ENCODE measurements at places on chromosomes 13 and 19.

GRCh38 chr19:57648331-57649003 lies 15.5 kb downstream of the ZNF211 start:
- DNase-seq, result no peak

GRCh38 chr19:2722541-2723344 lies 1.6 kb upstream of the DIRAS1 start:
- DNase-seq, result peak; percentile 95

DNA sequence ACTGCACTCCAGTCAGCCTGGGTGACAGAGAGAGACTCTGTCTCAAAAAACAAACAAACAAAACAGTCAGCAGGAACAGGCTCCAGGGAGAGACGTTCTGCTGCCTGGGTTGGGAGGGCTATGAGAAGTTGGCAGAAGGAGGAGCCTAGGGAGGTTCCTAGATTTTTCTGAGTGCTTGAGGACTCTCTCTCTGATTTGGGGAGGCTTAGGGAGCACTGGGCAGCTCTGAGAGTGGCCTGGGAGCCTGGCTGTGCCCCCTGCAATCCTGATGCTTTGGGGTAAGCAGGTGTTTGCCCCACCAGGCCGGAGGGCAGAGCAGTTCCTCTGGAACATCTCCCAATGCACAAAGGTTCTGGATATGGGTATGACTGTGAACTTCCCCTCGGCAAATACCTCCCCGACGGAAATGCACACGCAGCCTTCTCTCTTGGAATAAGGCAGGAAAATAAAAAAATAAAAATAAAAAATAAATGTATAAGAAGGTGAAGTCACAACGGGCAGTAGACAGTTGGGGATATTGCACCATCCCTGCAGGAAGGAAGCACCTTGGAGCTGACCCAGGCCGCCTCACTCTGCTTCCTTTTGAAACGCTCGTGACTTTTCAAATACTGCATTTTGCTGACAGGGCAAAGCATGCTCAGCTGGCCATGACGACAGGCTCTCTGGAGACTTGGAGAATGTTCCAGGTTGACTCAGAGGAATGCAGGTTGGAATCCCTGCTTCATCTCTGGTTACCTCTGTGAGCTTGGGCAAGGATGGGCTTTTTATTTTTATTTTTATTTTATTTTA lies 26.5 kb upstream of the HOMER3 start:
- no peak for DNase-seq

GRCh38 chr13:73924607-73925006 lies 209.6 kb downstream of the KLF12 start:
- no peak for DNase-seq

DNA sequence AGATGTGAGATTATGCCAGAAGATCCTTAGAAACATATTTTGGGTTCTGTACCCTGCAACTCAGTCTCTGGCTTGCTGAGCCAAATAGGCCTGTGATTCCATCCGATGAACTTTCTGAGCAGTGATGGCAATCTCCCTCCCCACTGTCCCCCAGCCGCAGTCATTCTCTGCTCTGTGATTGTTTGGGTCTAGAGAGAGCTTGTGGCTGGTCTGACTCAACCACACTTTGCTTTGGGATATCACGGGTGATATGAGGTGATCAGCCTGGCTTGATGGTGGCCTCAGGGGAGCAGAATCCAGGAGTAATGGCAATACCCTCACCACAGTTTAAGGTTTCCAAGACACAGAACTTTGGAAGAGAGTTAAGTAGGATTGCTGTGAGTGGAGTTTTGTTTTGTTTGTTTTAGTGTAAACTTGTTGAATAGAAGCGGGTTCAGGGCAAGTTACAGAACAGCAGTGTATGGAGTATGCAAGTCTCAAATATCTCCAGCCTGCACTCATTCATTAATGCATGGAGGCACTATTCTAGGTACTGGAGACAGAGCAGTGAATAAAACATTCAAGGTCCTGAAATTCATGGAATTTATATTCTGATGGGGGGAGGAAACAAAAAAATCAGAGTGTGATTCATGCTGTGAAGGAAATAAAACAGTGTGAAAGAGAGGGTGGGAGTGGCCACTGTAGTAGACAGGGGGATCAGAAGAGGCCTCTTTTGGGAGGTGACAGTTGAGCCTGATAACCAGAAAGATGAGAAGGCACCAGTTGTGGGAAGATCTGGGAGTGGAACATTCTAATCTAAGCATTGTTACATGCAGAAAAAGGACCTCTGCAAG lies 5.3 kb downstream of the SAMD4B start:
- no peak for DNase-seq

DNA sequence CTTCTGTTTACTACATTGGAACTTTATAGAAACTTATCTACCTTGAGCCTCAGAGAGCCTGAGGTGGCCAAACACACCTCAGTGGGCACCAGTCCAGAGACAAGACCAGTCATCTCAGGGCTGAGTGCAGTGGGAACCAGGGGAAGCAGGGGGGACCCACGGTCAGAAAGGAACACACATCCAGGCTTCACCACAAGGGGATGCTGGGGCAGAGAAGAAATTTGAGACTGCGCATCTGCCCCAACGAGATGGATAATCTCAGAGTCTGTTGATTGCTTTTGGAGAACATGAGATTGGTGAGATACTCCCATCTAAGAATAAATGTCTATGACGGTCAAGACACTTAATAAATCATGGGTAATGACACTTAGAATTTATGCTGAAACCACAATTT lies 98.7 kb downstream of the DOCK9 start:
- DNase-seq, result no peak

GRCh38 chr19:4362831-4363545 lies 19.6 kb downstream of the MPND start:
- DNase-seq, result peak; percentile 18

GRCh38 chr19:57321751-57322150 lies 1.5 kb downstream of the ZNF543 start:
- DNase-seq, result no peak

GRCh38 chr13:89740994-89741685 lies 1606.3 kb upstream of the MIR17HG start:
- DNase-seq, result no peak

DNA sequence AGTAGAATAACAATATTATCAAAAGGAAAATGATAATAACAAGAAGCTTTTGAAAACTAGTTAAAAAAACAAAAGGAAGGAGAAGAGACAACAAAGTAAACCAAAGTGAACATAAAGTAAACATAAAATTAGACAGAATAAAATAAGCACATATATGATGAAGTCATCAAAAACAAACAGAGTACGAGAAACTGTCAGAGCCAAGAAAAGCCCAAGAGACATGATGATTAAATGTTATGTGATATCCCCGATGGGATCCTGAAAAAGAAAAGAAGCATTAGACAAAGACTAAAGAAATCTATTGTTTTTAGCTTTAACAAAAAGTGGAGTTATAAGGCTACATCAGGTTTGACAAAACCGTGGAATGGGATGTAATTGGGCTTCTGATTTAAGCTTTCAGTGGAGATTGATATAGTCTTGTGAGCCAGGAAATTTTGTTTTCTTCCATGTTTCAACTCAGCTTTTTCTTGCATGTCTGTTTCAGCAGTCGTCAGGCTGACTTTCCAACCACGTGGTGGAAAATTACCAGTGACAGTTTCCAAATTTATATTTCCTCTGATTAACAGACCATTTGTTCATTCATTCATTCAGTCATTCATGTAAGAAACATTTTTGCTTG lies 64.9 kb downstream of the KL start:
- no peak for DNase-seq

GRCh38 chr13:51397262-51397941 lies 55.4 kb downstream of the INTS6 start:
- peak; percentile 74 for DNase-seq

- DNase-seq, result no peak
Observed at GRCh38 chr13:113187883-113188665, 20.4 kb downstream of the PCID2 start.

DNA sequence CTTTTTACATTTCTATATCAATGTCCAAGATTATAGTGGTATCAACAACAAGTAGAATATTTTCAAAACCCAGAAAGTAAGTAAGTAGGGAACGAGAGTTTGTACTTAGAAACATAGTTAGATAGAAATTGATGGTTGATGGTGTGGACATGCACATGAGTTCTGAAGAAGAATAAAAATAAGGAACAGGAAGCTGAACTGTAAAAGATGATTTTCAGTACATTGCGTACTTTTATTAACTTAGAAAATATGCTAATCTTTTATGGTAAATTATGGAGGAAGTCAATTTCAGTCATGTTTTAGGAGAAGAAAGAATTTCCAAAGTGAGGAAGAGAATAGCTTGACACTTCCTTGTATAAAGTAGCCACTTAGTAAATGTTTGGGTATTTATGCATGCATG lies 12.3 kb upstream of the GPR18 start:
- no peak for DNase-seq

DNA sequence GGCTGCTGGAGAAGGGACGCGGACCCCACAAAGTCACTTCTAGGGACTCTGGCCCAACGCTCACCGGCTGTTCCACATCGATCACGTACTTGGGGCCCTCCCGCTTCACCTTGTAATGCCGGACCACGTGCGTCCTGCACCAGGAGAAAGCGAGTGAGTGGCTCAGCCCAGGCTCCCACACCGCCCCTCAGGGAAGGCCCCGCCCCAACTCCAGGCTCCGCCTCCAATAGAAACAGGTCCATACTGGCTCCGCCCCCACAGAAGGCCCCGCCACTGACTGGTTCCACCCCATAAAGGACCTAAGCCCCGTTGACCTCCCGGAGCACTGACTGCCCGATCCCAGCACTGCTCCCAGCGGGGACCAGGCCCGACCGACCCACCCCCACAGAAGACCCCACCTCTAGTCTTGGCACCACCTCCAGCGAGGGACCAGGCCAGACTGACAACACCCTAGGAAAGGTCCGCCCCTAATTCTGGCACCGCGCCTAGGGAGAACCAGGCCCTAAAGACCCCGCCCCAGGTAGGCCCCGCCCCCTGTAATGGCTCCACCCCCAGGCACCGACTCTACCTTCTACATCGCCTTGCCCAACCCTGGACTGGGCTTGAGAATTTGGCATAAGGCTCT lies 11.3 kb downstream of the STAP2 start:
- peak; percentile 69 for DNase-seq

GRCh38 chr19:5036698-5037563 lies 68.0 kb downstream of the KDM4B start:
- DNase-seq, result peak; percentile 68

- peak; percentile 46 for DNase-seq
Observed at GRCh38 chr13:106038752-106039151, 496.7 kb downstream of the EFNB2 start.

- DNase-seq, result no peak
Observed at GRCh38 chr13:42984026-42984425, 8.0 kb downstream of the EPSTI1 start.

GRCh38 chr19:5292453-5292821 lies 48.2 kb downstream of the PTPRS start:
- DNase-seq, result no peak

- DNase-seq, result no peak
Observed at GRCh38 chr19:49468746-49469447, 5.1 kb upstream of the FLT3LG start.

- DNase-seq, result no peak
Observed at GRCh38 chr13:97262058-97262457, 39.9 kb downstream of the MBNL2 start.

GRCh38 chr19:38318660-38319059 lies 985 bp upstream of the KCNK6 start:
- DNase-seq, result no peak

DNA sequence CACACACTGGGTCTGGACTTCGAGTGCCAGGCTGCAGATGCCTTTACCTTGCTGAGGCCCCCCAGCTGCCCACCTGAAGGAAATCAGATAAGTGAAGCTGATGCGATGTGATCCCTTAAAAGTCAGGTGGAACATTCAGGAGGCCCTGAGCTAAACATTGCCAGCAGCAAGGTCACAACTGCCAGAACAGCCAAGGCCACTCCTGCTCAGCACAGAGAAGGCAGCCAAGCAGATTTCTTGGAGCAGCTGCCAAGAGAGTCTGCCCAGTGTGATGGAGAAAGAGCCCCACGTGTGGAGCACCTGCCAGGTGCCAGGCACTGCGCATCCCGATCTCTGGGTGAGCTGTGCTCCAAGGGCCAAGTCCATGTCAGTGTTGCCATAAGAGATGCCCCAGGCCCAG lies 20.6 kb upstream of the UQCRFS1 start:
- no peak for DNase-seq

GRCh38 chr13:28492569-28493367 lies 2.2 kb downstream of the FLT1 start:
- no peak for DNase-seq

DNA sequence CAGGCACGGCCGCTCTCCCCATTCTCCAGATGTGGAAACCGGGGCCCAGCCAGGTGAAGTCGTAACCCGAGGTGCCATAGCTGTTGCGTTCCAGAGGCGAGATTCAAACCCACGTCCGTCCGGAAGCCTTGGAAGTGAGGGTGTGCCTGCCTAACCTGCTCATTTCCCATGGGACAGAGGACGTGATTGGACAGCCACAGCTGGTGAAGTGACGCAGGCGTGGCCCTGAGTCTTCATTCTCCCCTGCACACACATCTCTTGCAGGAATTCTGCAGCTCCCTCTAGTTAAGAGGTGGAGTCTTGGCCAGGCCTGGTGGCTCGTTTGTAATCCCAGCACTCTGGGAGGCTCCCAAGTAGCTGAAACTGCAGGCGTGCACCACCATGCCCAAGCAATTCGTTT lies 16.8 kb downstream of the MEIS3 start:
- no peak for DNase-seq

GRCh38 chr13:93984876-93985275 lies 494.6 kb downstream of the DCT start:
- DNase-seq, result no peak

DNA sequence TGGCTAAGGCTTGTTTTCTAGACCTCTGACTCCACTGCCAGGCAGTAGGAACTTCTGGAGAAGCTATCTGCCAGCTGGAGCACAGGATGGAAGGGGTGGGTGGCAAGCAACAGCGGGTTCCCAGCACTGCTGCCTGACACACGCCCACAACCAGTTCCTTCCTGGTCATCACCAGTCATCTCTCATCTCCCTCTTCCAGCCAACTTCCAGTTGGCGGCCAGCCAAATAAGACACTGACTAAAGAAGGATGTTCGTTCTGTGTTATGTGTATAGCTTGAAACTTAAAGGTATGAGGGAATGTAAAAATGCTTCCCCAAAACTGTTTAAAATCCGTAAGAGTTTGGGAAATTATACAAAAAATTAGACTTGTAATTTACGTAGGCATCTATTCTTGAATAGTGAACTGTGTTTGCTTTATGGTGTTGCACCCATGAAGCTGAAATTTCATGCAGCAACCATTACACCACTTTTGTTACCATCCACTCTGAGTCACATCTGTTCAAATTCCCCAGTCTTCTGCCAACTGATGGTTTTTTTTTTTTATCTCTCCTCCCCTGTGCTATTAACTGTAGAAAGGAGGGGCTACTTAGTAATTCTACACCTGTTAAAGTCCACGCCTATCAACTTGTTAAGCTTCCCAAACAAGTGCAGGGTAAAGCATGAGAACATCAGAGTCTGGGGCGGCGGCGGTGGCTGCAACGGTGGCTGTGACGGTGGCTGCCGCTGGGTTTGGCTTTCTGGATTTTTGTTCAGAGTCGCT lies 86.2 kb upstream of the FRY start:
- DNase-seq, result peak; percentile 42

DNA sequence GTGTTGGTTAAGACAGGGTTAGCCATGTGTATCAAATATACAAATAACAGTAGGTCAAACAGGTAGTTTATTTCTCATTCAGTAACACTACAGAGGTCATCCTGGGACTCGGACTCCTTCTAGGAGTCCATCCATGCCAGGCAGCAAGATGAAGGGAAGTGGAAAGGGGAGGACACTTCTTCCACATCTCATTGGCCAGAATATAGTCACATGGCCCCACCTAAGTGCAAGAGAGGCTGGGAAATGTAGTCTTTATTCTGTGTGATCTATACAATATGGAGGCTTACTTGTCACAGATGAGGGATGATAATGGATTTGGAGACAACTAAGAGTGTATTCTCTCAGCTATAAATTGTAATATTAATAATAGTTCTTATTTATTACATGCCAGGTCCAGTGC lies 31.1 kb downstream of the RDH8 start:
- no peak for DNase-seq

GRCh38 chr13:40776681-40777165 lies 5.7 kb upstream of the MRPS31 start:
- DNase-seq, result no peak
